ENCODE measurements at places on chromosomes 3 and 15. TPM values are rescaled to one million over a fixed set of nuclear protein-coding genes. Genes with fewer than 3 reads are reported as not detected.
A peak's percentile ranks its signal among the peaks of the same experiment; 100 is the strongest.

DNA sequence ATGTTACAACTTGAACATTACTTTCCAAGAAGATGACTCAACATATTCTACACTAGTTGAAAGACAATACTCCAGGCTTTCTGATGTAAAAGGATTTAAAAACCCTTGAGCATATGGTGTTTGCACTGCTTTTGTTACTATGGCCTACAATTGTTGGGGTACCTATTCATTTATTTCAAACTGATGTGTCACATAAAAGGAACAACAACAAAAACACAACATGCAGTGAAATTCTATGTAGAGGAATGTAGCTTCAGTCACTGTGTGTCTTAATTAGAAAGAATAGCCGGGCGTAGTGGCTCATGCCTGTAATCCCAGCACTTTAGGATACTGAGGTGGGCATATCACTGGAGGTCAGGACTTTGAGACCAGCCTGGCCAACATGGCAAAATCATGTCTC is 1.6 kb downstream of the SPATA16 start:
- DNase-seq: no peak

- no peak for DNase-seq
Observed at GRCh38 chr15:27027229-27027628, 56.2 kb downstream of the GABRG3 start.

GRCh38 chr15:75578173-75578947 is 755 bp downstream of the PTPN9 start:
- DNase-seq: peak; percentile 25

DNA sequence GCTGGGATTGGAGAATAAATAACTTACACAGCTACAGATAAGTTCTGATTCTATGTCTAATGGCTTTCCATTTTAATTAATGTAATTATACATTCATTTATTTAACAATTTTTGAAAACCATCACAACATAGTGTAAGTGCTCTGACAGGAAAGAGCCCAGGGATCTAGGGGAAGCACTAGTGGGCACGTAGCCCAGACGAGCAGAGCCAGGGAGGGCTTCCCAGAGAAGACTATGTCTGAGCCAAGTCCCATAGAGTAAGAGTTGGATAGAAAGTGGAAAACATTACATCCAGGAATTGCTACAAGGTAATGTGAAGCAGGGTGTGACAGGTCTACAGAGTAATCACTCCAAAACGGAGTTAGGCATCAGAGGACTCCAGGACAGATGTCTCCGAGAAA is 2.9 kb upstream of the HGD start:
- no peak for DNase-seq

GRCh38 chr3:105177576-105177975 is 189.1 kb upstream of the ALCAM start:
- no peak for DNase-seq

GRCh38 chr15:80203361-80203885 is 48.6 kb downstream of the CTXND1 start:
- no peak for DNase-seq

GRCh38 chr15:65095011-65095746 is 18.6 kb downstream of the KBTBD13 start:
- no peak for DNase-seq

DNA sequence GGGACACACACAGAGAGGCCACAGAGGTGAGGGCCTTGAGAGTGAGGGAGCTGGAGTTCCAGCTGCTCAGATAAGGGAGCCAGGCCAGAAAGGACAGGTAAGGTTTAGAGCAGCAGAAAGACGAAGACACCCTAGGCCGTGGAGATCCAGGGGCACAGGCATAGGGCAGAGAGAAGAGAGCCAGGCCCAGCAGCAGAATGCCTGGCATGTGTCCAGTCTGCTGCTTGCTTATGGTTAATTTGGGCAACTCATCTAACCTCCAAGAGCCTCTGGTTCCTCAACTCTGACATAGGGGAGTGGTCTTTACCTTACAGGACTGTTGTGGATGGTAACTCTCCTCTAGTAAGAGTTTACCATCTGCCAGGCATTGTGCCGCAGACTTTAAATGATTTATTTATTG is 35.9 kb downstream of the STARD5 start:
- DNase-seq: no peak

DNA sequence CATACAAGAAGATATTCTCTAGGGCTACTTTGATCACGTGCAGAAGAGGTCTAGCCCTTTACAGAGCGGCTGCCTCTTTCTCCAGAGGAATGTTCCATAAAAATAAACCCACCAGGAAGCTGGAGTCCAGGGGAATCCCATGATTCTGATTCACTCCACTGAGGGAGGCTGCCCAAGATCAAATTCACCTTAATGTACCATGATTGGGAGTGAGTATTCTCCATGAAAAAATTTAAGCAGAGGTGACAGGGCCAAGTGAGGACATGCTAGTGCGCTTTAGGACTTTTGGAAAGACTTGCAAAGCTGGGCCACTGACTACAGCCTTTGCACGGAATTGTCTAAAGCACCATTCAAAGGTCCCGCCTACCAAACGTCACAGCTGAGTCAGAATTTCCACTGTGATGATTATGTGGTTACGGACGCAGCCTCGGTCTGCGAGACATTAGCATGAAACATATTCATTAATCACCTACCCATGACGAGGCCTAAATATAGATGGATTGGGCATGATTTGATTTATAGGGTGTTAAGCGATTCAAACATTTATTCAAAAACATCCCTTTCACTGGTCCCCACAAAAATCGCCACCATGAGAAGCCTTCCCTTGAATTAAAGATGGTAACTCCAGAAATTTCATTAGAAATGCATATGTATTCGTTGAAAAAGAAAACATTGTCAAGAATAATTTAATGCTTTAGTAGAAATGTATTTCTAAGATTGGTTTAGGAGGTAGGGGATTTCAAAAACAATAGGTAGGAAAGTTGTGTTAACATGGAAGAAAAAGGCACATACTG is 152.6 kb downstream of the GREM1 start:
- no peak for DNase-seq

- DNase-seq: no peak
Observed at GRCh38 chr3:30368978-30369377, 237.4 kb upstream of the TGFBR2 start.

DNA sequence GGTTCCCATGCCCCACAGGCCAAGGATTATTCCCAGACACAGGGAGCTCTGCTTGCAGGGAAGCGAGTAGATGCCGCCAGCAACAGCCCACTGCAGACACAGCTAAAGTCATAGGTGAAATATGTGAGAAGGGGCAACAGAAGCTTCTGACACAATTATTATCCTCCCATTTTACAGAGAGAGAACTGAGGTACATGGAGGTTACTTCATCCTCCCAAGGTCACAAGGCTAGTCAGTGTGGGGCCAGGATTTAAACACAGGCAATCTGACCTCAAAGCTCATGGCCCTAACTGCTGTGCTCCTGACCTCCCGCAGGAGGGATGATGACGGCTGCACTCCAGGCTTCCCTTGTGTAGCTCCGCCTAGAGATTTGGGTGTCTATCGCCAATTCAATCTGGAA is 15.7 kb upstream of the FSIP1 start:
- no peak for DNase-seq

NEK10 gene
- 7.4 TPM for total RNA-seq

HGD gene
- total RNA-seq: 0.46 TPM

SMAD3 gene
- 47.6 TPM for total RNA-seq

PLXND1 gene
- 33.5 TPM for total RNA-seq

CACNA2D2 gene
- total RNA-seq: 0.56 TPM

GATM gene
- total RNA-seq: 31.1 TPM

MEX3B gene
- 1.1 TPM for total RNA-seq
